Myocyte (in vitro differentiated cells): ENCODE measurements at places on chromosomes 1 and 21. TPM values are rescaled to one million over a fixed set of nuclear protein-coding genes. Genes with fewer than 3 reads are reported as not detected.

DNA sequence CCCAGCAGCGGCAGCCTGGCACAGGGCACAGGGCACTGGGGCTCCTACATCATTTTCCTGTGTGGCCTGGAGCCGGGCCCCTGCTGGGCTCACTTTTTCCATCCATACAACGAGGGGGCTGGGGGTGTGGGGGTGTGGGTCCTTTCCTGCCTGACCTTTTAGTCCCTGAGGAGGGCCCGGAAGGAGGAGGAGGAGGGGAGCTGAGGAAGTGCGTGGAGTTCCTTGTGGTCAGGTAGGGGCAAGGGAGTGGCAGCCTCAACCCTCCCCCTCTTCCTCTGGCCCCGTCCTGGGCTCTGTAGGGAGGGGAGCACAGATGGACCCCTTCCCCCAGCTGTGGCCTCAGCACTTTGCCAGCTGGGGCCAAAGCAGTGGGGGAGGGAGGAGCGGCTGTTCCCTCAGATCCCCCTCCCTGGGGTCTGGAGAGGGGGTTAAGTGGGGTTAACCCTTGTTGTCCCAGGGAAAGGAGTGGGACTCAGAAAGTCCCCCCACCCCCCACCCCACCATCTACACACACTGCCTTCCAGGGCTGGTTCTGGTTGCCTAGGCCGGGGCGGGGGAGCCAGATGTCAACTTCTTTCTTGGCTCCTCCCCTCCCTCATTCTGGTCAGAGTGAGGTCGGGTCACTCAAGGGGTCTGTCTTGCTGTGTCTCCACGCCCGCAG lies 5.7 kb downstream of the NTRK1 start:
- DNase-seq = no peak

DNA sequence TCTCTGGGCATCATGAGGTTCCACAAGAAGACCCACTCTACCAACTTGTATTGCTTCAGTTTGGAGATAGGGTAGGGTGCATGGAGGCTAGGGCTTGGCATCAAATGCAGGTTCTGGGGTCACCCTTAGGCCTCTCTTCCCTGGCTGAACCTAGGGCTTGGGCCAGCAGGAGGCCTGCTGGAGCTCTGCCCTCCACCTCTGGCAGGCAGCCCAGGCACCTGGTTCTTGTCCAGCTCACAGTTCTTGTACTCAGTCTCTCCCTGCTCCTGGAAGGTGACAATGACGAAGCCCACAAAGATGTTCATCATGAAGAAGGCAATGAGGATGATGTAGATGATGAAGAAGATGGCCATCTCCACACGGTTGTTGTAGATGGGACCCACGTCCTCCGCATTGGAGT lies 37.5 kb upstream of the KIF21B start:
- no peak for DNase-seq

DNA sequence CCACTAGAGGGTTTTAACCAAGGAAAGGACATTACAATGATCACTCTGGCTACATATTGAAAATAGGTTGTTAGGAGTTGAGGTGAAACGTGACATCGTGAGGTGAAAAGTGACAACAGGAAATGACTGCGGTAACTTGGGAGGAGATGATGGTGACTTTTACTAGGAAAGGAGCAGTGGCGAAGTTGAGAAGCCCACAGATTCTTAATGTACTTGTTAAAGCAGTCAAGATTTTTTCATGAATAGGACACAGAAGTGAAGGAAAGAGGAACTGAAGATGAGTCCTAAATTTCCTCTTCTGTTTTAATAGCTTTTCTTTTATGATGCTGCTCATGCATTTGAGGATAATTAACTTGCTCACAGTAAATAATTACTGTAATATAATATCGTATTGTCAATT lies 59.5 kb downstream of the OMA1 start:
- no peak for DNase-seq

DNA sequence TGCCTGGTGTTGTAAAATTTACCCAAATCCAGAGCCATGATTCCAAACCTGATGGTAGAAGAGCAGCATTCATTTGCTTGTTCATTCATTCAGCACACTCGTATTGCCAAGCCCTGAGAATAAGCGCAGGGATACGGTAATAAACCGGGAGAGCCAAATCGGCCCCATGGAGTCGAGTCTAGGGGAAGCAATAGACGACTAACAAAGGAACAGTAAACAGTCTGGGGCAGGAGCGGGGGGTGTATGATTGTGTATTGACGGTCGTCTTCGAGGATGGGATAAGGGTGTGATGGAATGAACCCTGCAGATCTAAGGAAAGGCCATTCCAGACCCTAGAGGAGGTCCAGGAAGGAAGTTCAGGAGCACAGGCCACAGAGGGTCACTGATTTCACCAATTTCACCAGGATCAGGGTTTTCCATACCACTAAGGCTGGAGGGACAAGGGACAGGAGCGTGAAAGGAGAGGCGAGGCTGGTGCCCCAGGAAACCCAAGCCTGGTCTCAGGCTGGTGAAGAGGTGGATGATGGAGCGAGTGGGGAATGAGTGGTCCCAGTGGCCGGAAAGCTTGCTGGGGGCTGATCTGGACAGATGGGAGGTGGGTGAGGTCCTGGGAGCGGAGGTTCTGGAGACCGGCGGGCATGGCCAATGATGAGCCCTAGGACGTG lies 61.1 kb upstream of the PDE9A start:
- DNase-seq = no peak

SMIM1 gene
- not detected in 2 replicates for total RNA-seq

RYR2 gene
- 0.16 TPM in 1 of 2 replicates, not detected in the other for total RNA-seq

SNAP47 gene
- total RNA-seq = 42.9 and 43.1 TPM in 2 replicates
